ENCODE measurements at places on chromosomes 2 and 18.

DNA sequence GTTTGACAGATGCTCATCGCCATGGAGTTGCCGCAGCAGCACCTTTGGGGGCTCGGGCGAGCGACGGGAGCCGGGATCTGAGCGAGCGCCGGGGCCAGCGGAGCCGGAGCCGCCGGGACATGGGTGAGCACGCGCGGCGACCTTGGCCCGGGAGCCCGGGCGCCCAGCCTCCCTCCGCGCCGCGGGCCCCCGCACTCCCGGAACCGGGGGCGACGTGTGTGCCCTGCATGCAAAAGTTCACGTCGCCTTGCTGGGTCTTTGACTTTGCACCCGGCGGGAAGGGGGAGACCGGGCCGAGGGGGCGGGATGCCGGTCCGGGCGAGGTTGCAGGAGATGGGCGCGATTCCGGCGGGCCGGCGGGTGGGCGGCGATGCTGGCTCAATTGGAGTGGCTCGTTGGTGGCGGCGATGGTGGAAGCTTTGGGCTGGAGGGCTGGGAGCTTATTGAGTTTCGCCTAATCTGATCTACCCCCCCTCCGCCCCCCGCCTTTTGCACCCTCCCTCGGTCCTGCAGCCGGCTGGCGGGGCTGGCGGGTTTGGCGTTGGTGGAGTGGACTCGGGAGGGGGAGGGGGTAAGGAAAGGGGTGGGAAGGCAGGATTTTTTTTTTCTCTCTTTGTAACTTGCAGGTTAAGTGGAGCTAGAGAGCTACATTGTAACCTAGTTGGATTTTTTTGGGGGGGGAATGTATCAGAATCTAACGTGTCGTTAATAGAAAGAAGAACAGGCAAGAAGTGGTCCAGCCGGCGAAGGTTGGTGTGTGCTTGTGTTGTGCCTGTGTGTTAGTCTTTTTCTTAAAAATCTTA is at the start of gene SETBP1:
Gene SETBP1, plus strand, starts transcription at position 616 of the 803 bp plus-strand sequence. CDS start 20,459 bp downstream, outside the sequence.
- DNase-seq = peak; percentile 68

- DNase-seq = no peak
Observed at GRCh38 chr18:63997606-63998005, 27.7 kb downstream of the SERPINB8 start.

GRCh38 chr2:65511306-65511705 is 78.9 kb upstream of the SPRED2 start:
- DNase-seq = no peak

GRCh38 chr2:101956465-101957438 is 35.0 kb upstream of the IL1R2 start:
- no peak for DNase-seq

DNA sequence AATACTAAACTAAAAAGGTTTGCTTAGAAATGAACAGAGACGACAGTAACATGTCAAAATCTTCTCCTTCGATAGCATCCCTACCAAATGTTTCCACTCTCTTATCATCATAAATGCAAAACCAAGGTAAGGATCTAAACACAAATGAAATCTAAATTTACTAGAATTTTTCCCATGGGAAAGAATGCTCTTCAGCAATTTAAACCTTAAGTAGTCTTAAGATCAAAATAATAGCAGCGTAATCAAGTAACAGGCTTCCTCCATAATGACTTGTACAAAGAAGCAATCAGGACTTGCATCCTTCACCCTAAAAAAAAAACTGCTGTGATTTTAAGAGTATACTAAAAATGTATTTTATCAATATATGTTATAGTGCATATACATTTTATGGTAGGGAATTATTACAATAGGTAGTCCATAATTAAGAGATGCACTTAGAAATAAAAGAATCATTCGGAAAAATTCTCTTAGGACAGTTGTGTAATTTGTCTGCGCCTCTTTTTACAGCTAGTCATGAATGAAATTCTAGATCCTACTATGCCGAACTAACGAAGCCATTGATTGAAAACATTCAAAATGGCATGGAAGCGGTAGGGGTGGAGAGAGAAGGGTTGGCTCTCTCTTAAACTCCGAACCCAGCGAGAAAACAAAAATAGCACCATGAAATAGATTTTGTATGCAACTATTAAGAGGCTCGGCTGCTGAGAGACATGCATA is 1.3 kb downstream of the PGAP1 start:
- no peak for DNase-seq

DNA sequence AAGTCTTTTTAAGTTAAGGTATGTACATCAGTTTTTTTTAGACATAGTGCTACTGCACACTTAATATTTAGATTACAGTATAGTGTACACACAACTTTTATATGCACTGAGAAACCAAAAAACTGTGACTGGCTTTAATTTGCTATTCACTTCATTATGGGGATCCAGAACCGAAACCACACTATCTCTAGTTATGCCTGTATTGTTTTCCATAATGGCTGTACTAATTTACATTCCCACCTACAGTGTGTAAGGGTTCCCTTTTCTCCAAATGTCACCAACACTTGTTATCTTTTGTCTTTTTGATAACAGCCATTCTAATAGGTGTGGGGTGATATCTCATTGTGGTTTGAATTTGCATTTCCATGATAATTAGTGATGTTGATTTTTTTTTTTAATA is 213.4 kb upstream of the CCDC150 start:
- DNase-seq = no peak

DNA sequence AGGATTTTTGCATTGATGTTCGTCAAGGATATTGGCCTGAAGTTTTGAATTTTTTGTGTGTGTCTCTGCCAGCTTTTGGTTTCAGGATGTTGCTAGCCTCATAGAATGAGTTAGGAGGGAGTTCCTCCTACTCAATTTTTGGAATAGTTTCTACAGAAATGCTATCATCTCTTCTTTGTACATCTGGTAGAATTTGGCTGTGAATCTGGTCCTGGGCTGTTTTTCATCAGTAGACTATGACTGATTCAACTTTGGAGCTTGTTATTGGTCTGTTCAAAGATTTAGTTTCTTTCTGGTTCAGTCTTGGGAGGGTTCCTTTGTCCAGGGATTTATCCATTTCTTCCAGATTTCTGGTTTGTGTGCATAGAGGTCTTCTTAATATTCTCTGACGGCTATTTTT is 166.7 kb downstream of the ST6GAL2 start:
- no peak for DNase-seq
